Type B pancreatic cell (in vitro differentiated cells): ENCODE measurements at places on chromosomes 1 and 21. TPM values are rescaled to one million over a fixed set of nuclear protein-coding genes. Genes with fewer than 3 reads are reported as not detected.

GRCh38 chr1:5623399-5623798 lies 368.8 kb downstream of the NPHP4 start:
- no peak for DNase-seq

DNA sequence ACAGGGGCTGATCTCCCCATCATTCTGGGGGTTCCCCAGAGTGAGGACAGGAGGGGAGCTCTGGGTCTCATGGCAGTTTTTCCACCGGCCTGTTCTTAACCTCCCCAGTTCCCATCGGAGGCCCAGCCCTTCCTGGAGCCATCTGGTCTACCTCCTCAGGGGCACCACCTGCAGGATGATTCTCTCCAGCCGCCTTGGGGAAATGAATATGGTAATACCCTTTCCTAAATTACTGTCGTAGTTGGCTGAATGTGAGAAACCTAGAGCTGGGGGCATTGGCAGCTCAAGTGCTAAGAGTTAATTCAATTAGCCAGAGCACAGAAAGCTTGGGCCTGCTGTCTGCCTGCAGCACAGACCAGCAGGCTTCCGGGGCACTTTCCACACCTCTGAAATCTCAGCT lies 64.9 kb downstream of the TAS1R2 start:
- DNase-seq = no peak

- no peak for DNase-seq
Observed at GRCh38 chr1:246214708-246215509, 292.2 kb downstream of the SMYD3 start.

DNA sequence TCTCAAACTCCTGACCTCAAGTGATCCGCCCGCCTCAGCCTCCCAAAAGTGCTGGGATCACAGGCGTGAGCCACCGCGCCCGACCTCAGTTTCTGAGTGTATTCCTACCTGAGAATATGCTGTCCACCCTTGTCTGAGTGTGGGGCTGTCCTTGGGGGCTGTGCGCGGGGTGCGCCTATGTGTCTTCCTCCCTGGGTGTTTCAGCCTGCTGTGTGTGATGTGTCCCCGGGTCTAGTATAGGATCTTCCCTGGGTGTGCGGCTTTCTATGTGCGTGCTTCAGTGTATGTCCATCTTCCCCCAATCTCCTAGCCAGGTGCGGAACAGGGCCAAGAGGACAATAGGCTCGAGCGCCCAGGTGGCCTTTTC lies 8.3 kb upstream of the ID3 start:
- no peak for DNase-seq

DNA sequence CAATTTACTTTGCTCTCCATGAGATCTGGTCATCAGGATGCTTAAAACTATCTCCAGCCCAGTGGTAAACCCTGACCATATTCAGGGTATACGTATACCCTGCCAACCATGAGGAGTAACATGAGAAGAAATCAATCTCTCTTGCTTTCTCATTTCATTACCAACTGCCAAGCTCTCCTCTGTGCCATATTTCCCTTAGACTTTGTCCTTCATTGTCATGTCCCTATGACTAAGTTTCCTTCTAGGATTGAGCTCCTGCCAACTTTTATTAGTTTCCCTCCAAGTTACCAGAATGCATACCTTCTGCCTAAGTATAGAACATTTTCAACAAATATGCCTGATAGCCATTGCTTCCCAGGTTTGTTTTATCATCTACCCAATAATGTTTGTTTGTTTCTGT lies 1113.9 kb upstream of the B3GALT2 start:
- no peak for DNase-seq

Gene CCDC27
- total RNA-seq = not detected in 2 replicates

DNA sequence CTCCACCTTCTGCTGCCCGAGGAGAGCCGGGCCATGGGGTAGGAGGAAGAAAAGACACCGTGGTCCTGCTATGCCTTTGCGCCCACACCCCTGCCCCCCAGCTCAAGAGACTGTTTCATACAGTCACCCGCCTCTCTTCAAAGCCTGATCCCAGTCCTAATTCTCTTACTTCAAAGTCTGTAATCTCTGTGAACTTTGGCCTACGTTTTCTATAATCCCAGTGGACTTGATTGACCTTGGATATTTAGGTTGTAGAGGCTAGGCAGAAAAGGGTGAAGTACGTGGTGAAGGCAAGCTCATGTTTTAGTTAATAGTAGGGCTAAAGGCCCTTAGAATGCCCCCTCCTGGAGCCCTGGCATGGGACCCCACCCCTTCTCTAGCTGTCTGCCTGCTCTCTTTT lies 28.4 kb downstream of the VPS13D start:
- DNase-seq = no peak

DNA sequence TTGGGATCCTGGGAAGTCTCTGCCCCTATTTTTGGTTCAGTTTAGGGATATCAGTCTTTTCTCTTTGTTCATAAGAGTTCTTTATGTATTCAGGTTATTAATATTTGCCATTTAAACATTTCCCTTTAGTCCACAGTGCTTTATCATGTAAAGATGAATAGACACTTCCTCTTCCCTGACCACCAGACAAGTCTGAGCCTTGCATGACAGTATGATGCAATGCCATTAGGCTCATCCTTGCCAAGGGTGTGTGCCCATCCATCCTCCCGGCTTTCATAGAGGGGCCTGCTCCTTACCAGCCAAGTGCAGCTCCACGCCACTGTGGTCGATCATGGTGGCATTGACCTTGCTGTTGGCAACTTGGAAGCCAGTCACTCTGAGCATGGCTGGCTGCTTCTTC lies 52.1 kb downstream of the ZSCAN20 start:
- no peak for DNase-seq

Gene HSPA6
- 0.77 and 1.0 TPM in 2 replicates for total RNA-seq

DNA sequence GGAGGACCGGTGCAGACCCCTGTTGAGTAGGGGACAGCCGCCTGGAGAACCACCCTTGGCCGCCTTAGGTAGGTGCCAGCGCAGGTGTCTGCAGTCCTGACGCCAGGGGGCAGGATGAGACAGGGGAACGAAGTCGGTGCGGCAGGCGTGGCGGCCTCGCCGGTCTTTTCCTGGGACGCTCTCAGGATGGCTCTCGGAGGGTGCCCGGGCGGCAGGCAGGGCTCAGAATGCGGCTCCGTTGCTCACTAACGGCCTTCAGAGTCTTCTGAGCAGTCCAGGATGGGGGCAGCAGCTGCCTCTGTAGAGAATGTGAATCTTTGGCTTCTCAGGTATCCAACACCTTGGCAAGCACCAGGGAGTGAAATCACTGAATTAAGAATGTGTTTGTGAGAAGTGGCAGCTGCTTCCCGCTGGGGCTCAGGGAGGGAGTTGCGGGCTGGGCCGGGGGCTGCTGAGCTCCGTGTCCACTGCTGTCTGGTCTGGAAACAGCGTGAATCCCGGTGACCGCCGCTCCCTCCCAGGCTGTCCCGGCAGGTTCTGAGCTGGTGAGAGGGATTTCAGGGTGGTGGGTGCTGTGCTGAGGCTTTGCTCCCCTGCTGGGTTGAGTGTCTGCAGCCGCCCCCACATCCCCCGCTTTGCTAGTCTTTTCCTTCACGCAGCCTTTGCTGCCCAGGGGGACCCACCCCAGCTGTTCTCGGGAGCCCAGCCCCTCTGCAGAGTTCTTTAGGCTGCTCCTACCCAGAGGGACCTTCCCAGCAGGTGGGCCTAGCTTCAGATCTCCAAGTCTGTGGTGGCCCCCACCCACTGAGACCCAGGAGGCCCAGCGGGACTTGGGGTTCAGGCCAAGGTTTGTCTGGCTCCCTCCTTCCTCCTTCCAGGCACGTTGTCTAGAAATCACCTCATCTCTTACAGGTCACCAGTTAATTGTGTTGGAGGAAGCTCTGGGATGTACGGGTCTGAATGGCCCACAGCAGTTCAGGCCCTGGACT lies 11.1 kb upstream of the C1orf174 start:
- peak; percentile 87 for DNase-seq

- no peak for DNase-seq
Observed at GRCh38 chr21:27300770-27301169, 333.9 kb upstream of the ADAMTS5 start.

GRCh38 chr1:117702654-117703053 lies 96.8 kb downstream of the TENT5C start:
- no peak for DNase-seq

DNA sequence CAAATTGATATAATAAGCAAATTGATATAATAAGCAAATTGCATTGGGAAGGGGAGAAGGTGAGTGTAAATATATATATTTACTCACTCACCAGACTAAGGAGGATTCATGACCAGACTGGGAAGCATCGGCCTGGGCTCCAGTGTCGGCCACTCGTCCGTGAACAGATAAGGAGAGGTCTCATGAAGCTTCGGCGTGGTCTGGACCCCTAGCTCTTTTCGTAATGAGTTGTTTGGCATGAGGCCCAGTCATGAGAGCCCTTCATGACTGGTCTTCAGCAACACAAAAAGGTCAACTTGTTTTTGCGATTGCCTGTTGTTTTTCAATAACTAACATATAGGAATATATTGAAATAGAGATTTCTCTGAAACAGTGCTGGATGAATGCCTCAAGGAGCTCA lies 222.9 kb upstream of the KCNK2 start:
- no peak for DNase-seq

- DNase-seq = no peak
Observed at GRCh38 chr1:7781501-7781900, 2.6 kb upstream of the PER3 start.

DNA sequence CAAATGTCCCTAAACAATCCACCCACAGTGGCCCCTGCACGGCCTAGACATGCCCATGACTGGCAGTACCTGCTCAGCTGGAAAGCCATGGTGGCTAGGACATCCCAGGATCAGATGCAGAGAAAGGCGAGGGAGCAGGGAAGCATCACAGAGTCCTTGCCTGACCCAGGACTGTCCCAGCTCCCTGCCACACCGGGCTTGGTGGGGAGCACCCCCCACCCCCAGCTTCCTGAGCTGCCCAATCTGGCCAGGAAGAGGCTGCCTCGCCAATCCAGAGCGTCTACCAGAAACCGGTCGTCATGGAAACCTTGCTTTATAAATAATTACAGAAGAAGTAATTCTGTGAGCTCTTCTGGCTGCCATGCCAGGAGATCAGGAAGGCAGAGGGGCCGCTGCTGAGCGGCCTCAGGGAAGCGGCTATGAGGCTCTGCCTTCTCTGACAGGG lies 34.8 kb downstream of the ACOT7 start:
- DNase-seq = no peak

Gene URB2
- total RNA-seq = 11.0 and 16.5 TPM in 2 replicates

- peak; percentile 74 for DNase-seq
Observed at GRCh38 chr1:246753670-246754535, 29.7 kb downstream of the SCCPDH start.

Gene CGN
- 29.0 and 52.8 TPM in 2 replicates for total RNA-seq

DNA sequence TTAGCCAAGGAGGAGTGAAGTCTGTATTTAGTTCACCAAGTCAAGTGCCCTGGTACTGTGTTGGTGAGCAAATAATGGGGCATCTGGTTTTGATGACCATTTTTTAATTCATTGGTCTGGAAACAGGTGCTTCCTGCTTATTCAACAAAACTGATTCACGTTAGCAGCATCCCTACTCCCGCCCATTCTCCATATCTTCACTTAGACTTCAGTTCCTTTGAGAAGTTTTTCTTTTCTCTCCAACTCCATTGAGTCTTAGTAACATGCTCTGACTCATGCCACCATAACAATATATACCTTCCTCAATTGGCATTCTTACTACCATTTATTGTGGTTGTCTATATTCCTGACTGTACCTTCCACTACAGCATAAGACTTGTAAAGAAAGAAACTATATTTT lies 468.9 kb downstream of the DPYD start:
- DNase-seq = no peak

Gene MYOG
- total RNA-seq = 2.1 TPM in 1 of 2 replicates, not detected in the other

- DNase-seq = no peak
Observed at GRCh38 chr1:168795681-168796080, 66.7 kb upstream of the DPT start.

Gene FCAMR
- total RNA-seq = not detected in 2 replicates

DNA sequence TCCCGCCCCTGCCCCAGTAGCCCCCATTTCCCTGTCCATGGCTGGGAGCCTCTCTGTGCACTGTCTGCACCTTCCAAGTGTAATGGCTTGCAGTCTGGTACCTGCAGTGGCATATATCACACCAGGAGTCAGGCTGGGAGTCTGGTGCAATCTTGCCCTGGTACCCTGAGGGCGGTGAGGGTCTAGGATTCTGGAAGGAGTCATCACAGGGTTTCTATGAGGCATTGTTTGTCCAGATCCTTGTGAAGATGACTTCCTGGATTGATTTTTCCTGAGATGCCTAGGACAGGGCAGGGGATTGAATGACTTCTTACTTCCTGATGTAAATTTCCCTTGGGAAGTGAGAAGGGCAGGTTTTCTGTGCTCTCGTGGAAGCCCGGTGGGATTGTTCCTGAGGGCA lies 5.9 kb upstream of the PKP1 start:
- DNase-seq = no peak

DNA sequence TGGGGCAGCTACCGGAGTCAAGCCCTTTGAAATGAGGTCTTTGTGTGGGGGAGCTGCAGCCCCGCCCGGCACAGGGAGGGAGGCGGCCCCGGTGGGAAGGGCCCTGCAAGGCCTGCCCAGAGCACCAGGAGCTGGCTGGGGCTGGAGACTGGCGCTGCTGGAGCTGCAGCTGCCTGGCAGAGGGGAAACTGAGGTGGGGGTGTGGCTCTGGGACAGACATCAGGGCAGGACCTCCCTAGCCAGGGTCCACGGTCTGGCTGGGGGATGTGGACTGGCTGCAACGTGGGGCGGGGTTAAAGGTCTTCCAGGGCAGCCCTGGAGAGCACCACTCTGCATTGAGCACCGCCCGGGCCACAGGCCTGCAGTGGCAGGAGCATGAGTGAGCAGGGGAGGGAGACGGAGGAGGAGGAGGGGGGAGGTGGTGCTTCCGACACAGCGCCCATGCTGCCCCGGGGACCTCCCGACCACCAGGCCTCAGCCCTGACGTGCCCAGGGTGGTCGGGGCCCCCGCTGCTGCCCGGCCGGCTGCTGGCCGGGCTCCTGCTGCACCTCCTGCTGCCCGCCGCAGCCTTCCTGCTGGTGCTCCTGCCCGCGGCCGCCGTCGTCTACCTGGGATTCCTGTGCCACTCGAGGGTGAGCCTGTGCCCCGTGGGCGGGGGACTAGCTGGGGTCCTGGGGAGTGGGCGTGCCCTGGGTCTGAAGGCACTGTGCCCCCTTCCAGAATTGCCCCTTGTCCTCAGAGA lies 4.8 kb upstream of the ANKRD65 start:
- DNase-seq = no peak

DNA sequence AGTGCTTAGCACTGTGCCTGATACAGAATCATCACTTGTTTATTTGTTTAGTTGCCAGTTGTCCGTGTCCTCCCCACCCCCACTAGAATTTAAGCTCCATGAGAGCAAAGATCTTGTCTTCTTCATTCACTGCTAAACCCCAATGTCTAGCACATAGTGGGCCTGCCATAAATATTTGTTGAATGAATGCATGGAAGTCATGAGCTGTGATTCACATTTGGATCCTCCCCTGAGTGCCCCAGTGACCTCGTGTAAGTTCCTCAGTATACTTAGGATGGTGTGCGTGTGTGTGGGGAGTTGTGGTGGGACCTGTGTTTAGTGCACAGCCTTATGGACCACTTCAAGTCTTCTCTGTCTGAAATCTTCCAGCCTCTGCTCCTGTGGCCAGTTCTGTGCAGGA lies 23.1 kb downstream of the IER5 start:
- no peak for DNase-seq

DNA sequence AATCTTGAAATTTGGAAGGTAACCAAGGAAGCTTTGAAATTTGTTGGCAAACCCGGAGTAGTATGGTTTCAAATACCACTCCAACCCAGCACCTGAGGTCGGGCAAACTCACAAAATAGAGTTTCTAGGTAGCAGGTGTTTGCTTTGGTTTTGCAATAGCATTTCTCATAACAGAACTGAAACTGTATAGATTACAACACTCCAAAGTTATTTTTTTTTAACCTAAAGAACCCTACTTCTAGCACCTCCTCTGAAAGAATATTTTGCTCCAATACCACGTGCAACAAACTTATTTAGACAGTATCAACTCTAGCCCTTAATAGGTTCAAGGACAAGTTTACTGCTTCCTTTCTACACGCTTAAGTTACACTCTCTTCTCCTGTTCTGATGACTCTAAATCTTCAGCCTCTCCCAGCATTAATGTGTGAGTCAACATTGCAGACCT lies 178.5 kb upstream of the FMN2 start:
- DNase-seq = no peak
